ENCODE measurements at places on chromosomes 16 and 17.

GRCh38 chr16:1068451-1068850 lies 4.1 kb upstream of the SSTR5 start:
- no peak for DNase-seq

DNA sequence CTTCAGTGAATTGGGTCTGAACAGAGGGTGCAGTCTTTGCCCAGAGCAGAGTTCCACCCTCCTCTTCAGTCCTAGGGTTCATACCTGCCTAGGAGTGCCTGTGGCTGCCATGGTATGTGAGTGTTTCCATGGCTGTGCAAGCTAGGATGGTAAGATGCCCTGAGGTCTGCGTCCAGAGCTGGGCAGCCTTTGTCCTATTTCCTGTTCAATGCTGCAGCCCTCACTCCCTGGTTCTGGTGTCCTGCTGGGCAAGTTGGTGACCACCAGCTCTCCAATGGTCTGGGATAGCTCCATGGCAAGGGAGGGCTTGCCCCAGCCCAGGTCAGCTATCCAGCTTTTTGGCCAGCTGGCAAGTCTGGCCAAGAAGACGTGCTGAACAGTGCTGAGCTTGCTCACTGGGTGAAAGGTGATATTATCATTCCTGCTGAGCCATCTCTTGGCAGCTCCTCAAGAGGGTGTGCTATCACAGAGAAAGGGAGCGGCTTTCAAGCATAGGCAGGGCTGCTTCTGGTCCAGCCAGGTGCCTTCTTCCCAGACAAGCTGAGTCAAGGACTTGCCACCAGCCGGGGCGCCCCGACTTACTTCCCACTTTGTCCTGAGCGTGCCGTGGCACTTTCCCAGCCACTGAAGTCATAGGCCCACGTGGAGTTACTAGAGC lies 13.0 kb upstream of the NFATC3 start:
- no peak for DNase-seq

GRCh38 chr16:81482329-81483063 lies 37.9 kb downstream of the CMIP start:
- DNase-seq = no peak

GRCh38 chr16:77657016-77657415 lies 65.3 kb upstream of the NUDT7 start:
- no peak for DNase-seq

GRCh38 chr16:55700067-55700466 lies 44.3 kb downstream of the SLC6A2 start:
- no peak for DNase-seq

DNA sequence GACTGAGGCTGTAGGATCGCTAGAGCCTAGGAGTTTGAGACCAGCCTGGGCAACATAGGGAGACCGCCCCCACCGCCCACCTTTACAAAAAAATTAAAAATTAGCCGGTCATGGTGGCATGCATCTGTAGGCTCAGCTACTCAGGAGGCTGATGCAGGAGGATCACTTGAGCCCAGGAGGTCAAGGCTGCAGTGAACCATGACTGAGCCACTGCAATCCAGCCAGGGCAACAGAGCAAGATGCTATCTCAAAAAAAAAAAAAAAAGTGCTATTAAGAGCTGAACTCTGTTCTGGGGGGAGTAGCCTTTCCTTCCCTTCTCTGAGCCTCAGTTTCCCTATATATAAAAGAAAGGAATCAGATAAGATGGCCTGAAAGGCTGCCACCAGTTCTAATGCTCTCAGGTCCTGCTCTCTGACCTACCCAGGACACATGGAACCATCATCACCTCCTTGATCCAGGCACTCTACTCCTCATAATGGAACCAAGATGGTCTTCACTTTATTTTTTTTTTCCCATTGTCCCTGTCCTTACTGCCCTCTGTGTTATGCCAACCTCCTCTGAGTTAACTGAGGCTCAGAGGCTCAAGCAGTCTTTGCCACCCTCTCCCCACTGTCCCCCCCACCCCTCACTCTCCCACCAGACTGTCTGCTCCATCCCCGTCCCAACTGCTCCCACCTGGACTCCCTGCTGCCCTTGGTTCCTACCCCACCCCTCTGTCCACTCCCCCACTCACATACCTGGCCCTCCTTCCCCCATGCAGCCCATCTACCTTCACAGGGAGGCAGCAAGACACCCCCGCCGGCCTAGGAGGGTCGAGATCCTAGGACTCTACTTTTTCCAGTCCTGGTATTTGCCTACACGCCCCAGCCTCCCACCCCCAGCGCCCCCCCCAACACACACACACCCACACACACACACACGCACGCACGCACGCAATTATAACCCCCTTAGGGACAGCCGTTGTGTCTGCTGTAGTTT lies 23.8 kb upstream of the EIF1 start:
- DNase-seq = no peak

GRCh38 chr16:57149391-57149790 lies 36.4 kb downstream of the PSME3IP1 start:
- no peak for DNase-seq

DNA sequence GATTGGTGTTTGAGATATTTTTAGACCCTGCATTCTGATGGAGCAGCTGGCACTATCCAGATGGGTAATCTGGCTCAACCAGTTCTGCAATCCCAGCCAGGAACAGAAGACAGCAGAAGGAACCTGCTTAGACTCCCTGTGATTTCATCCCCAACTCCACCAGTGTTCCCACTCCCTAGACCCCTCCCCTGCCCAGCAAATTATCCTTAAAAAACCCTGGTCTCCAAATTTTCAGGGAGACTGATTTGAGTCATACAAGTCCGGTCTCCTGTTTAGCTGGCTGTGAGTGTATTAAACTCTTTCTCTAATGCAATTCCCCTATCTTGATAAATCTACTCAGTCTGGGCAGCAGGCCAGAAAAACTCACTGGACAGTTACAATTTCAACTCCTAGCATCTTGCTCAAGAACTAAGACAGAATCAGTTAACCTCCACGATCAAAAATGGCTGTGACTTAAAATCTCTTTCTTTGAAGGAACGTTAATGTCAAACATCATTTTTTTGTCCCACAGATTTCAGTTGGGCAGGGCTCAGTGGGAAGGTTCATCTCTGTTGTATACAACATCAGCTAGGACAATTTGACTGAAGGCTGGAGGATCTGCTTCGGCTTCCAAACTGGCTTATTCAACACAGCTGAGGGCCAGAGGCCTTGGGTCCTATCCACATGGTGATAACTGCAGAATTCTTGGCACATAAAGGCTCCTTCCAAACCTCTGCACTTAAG lies 4.9 kb upstream of the RBL2 start:
- no peak for DNase-seq

- no peak for DNase-seq
Observed at GRCh38 chr16:68382296-68382718, 66.0 kb downstream of the SMPD3 start.

GRCh38 chr16:82741073-82741615 lies 114.4 kb downstream of the CDH13 start:
- no peak for DNase-seq

- no peak for DNase-seq
Observed at GRCh38 chr17:13584701-13585080, 17.0 kb downstream of the HS3ST3A1 start.

GRCh38 chr16:67945392-67945933 lies 1.5 kb upstream of the LCAT start:
- no peak for DNase-seq

GRCh38 chr17:15946611-15947120 lies 1.7 kb downstream of the ADORA2B start:
- DNase-seq = no peak

- DNase-seq = no peak
Observed at GRCh38 chr17:17921192-17922069, 50.8 kb downstream of the TOM1L2 start.

DNA sequence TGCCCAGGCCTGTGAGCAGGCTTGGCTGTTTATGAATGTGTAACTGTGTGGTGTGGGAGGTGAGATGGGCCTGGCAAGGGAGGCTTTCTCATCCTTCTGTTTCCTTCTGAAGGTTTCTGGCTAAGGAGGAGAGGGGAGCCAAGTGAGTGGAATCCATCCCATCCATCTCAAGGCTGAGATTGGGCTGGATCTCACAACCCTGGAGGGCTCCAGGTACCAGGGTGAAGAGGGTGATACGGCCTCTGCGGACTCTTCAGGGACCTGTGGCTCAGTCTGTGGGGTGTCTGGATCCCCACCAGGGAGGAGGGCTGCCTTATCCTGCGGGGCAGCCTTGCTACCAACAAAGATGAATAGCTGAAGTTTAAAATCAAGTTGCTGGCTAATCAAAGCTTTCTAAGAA lies 7.0 kb downstream of the ZNF629 start:
- no peak for DNase-seq

DNA sequence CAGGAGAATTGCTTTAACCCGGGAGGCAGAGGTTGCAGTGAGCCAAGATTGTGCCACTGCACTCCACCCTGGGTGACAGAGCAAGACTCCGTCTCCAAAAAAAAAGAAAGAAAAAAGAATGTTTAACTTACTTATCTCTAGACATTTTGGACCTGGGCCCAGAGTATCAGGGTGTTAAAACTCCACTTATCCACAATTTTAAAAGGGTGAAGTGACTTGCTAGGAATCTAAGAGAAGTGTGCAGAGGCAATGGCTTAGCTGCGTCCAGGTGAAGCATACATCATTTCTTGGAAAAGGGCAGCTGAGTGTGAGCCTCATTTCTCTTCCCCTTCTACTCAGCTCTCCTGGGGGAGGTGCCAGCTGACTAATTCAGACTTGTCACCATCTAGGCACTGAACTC lies 25.1 kb downstream of the ALDH3A2 start:
- no peak for DNase-seq

All from activated CD4-positive, alpha-beta T cell treated with anti-CD3 and anti-CD28 coated beads for 24 hours (primary cell).